AG10803 (cell line): ENCODE measurements at places on chromosomes 1 and 21.

GRCh38 chr1:212205843-212206242 lies 79.4 kb upstream of the PPP2R5A start:
- DNase-seq: peak; percentile 10

DNA sequence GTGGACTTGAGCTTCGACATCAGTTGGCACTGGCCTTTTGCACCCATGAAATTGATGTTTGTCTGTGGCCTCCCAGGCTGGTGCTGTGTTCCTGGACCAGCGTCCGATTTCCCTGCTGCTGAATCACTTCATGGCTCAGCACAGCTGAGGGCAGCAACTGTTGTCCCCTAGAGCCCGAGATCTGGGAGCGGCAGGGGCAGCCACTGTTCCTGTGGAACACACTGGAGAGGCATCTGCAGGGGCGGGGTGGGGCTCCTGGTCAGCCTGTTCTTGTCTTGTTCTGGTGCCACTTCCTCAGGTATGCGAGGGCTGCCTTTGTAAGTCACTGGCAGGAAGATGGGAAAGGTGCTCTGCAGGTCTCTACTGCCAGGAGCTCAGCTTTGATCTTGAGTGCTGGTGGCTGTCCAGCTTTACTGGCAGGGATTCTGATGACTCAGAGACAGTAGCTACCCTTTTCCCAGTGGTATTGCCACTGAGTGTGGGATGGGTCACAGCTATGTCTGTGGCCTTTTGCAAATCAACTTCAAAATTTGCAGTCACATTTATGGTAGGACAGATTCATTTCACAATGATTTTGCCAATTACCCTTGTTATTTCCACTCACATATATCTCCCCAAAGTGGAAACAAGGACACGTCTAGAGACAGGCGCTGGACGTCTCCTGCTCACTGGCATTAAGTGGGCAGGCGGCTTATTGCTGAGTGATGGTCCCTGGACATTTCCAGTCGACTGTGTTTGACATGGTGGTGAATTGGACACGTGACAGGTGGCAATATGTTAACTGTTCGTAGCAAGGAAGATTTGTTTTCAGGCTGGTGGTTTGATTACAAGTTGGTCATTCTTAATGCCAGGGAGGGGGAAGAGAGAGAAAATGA lies 15.3 kb downstream of the AGPAT3 start:
- peak; percentile 33 for DNase-seq

GRCh38 chr1:199313444-199313843 lies 674.6 kb downstream of the PTPRC start:
- DNase-seq: no peak

DNA sequence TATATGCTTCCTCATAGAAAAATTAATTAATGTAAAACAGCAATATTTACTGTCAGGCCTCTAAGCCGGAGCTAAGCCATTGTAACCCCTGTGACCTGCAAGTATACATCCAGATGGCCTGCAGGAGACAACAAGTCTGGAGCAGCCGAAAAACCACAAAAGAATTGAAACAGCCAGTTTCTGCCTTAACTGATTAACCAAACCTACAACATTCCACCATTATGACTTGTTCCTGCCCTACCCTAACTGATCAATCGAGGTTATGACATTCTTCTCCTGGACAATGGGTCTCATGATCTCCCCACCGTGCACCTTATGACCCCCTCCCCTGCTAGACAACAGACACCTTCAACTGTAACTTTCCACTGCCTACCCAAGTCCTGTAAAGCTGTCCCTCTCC lies 205.8 kb upstream of the DUSP10 start:
- DNase-seq: no peak

DNA sequence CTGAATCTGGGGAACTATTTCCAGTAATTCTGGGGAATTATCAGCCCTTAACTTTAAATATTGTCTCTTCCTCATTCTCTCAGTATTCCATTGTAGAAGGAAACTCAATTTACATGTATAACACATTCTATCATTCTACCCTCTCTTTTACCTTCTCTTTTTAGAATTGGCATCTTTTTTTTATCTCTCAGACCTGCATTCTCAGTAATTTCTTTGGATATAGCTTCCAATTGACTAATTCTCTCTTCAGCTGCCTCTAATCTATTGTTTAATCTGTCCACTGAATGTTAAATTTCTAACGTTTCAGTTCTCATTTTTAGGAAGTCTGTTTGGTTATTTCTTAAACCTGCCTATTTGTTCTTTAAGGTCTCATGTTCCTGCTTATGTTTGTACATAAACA lies 33.0 kb downstream of the MAB21L3 start:
- no peak for DNase-seq

GRCh38 chr1:60273185-60273584 lies 199.6 kb upstream of the C1orf87 start:
- DNase-seq: peak; percentile 31

GRCh38 chr1:36707221-36707620 lies 224.5 kb upstream of the CSF3R start:
- no peak for DNase-seq

- no peak for DNase-seq
Measured at GRCh38 chr1:15261155-15262002, 14.4 kb downstream of the FHAD1 start.

DNA sequence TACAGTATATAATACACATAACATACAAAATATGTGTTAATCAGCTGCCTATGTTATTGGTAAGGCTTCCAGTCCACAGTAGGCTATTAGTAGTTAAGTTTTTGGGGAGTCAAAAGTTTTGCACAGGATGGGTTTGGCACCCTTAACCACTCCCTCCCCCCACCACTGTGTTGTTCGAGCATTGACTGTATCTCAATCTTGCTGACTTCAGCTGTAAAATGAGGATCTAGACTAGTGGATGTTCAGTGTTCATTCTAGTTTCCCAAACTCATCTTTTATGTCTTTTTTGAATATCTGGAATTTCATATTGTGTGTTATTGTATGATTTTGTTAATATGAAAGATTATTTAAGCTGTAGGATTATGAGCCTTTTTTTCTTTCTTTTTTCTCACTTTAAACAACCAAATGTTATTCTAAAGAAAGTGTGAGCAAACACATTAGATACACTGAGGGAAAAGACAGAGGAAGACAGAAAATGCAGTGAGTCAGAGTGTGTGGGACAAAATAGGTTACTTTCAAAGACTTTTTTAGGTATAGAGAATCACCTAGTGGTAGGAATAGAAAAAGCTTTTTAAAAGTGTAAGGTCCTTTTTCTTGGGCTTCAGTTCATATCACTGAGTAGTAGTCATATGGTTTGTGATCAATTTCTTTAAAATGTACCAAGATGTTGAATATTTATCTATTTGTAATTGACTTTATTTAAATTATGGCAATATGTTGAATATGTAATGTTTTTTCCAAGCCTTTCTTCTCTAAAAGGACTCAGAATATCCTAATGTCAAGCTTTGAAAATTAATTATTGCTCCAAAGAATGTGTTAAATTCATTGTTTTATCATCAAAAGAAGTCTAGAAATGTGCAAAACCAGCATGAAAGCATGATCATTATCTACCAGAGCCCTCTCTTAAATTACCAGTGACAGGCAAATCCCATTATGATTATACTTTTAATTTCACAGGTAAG lies 17.9 kb upstream of the CENPF start:
- DNase-seq: peak; percentile 69

- DNase-seq: no peak
Measured at GRCh38 chr1:58896246-58897183, 112.7 kb upstream of the JUN start.
